CD4-positive, alpha-beta T cell treated with Interleukin-17A for 4 hours (primary cell): ENCODE measurements at places on chromosomes 5 and 9.

DNA sequence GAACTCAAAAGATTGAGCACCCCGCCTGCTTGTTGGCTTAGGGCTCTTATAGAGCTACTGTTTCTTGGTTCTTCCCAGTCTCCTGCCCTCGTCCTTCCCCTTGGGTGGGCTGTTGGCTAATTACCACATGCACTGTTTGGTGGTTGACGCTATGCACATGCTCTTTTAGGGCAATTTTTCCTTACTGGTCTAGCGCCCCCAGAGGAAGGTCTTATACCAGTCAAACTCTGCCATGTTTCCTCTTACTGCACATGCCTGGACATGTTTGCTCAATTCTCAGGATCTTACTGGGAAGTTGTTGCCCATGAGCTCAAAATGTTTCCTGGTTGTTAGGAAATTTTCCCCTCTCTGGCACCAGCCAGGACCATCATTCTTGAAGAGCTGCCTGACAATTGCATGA is 101.9 kb downstream of the SLC28A3 start:
- DNase-seq, result no peak

GRCh38 chr9:113940077-113940476 is 64.0 kb downstream of the ZNF618 start:
- DNase-seq, result no peak

- no peak for DNase-seq
These were observed 7.2 kb downstream of the KDM4C start for GRCh38 chr9:6764950-6765349.

GRCh38 chr9:109923471-109923760 is 143.4 kb downstream of the PALM2AKAP2 start:
- DNase-seq, result no peak

DNA sequence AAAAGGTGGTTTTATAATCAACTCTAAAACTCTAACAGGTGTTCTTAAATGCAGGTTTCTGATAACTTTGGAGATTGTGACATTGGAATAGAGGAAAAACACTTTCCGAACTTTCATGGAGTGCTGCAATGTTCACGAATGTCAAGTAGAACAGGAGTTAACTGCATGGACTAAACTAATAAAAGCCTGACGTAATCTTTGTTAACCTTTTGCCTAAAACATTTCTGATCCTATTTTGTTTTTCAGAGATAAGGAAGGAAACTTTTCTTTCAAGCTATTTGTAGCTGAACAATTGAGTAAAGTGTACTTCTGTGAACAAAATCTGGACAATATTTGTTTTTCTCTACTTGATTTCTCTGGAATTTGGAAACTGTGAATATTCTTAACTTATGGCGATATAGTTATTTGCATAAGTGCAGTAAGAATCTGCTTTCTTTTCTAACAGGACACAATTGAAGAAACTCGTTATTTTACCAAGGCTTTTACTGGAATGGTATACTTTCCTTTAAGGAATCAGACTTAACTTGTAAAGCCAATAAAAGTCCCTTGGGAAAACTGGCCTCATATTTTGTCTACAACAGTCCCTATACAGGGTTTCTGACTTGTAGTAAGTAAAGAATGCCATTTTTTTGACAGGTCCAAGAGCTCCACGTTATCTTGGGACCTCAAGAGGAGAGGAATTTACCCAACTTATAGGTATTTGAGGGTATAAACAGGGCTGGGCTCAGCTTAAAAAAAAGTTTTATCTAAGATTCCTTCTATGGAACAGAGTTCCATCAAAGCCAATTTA is 154.7 kb downstream of the NXNL2 start:
- DNase-seq, result no peak

DNA sequence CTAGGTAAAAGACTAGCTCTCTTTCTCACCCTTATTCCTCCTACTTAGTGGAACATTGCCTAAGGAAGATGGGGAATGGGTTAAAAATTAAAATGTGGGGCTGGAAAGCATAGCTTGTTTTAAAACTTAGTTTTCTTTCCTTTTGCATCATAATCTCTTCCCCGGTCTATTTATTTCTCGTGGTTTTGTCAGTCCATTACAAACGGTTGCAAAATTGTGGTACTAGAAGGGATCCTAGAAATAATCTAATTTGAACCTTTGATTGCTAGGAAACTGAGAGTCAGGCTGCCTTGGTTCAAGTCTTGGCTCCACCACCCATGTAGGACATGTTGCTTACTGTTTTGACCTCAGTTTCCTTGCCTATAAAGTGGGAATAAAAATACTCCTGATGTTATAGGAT is 1.3 kb downstream of the IL31RA start:
- no peak for DNase-seq

DNA sequence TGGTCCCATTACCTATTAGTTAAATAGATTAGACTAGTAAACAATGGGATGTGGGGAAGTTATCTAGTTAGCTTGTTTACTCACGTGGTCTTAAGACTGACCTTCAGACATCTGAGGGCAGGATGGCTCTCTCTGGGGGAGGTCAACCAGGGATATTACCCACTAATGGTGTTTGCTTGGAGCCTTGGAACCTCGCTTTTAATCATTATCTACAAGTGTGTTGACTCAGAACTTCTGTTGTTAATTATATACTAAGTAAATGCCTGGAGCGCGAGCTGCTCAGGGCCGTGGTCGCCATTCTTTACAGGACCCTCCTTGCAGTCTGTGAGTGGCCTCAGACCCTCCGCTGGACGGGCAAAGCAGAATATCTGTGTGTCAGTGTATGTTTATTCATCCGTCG is 48.5 kb upstream of the ZNF354A start:
- no peak for DNase-seq

DNA sequence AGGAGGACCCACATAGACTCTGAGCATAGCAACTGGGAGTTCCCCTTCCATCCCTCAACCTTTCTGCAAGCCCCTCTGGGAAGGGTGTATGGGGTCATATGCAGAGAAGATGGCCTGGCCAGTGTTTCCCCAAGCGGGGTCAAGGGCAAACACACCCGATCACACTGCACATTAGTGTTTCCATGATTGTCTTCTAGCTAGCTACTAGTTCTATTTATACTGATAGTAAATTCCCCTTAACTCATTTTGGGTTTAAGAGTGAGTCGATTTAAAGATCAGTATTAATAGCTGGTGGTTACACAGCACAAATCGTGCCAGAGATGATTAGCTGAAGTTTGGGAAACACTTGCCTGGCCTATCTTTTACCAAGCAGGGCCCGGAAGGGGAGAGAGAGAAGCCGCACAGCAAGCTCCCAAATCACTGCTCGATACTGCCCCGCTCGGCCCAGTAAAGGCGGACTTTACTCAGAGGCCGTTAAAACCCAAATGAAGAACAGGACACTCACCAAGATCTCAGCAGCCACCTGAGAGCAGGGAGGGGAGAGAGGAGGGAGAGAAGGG is 29.4 kb upstream of the TNIP1 start:
- no peak for DNase-seq

- no peak for DNase-seq
These were observed 216.5 kb downstream of the MCTP1 start for GRCh38 chr5:95068289-95068910.

- DNase-seq, result peak; percentile 42
These were observed 1.7 kb upstream of the ZSWIM6 start for GRCh38 chr5:61330341-61330844.

DNA sequence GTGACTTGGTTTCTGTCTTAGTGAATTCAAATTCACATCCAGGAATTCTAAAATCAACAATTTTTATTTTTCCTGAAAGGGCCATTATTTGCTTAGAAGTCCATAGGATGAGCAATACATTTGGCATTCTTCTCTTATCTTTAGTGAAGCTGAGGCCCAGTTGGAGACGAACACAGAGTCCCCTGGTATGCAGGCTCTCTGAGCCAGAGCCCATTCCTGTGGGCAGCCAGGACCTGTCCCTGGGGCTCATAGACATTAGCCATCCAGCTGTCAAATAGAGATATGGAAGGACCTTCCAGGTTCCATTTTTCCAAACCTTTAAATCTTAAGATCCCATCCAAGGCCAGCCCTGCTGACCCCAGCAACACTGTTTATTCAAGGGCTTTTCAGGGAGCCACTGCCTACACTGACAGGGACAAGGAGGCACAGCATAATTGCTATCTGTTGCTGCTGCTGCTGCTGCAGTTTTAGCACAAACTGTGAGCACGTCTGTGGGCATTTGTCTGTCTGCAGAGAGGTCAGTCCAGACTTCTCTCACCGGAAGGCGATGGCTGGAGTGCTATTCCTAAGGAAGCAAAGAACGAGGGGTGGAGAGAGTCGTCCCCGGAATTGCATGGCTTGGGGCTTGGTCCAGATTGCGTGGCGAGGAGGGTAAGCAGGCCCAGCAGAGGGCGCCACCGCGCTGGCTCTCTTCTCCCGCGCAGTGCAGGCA is 639.0 kb downstream of the CCDC171 start:
- DNase-seq, result no peak

DNA sequence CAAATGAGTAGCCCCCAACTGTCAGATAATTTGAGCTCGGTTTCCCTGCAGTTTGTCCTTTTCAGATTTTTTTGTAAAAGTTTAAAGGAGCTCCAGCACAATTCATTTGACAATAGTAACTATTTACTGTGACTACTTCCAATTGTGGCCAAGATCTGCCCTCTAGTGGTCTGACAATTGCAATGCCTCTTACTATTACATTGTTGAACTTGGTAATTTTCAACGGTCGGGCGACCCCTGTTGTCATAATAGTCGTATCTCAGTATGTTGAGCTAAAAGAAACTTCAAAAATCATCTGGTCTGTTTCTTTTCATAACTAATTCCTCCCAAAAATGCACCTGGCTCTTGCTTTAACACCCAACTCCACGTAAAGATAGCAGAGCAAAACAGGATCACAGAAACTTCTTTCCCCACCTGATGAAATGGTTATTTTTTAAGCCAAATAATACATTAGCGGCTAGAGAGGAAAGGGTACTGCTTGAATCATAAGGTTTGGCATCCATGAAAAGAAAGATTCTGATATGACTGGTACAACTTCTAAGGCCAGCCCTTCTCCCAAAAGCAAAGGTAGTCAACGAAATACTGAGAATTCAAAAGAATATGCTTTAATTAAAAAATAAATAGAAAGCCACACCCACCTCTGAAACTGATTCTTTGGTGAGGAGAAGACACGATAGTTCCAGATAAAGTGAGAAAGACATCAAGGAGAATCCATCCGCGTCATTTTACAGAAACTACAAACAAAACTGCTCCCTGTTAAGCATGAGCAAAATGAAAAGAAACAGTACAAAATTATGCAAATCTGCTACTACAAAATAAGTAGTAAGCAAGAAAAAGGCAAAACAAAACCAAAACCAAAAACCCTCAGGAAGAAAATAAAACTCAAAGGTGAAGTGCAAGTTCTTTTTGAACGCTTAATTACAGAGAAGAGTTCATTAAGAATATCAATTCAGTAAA is 76.9 kb upstream of the HTR4 start:
- peak; percentile 74 for DNase-seq

GRCh38 chr5:127426661-127427060 is 90.8 kb upstream of the PRRC1 start:
- no peak for DNase-seq

DNA sequence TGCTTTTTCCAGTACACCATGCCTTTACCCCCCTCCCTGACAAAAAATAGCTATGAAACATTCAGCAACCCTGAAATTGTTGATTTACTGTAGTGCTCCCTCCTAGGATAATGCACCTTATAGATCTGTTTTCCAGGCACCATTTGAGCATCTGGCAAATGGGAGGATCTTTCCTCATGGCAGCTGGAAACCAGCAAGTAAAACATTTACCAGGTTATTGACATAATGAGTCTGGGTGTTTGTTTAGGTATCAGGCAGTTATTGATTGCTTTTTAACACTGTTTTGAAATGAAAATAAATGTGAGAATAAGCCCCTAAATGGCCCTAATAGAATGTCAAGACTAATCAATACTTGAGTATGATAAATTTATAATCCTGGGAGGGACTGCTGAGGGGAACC is 57.3 kb upstream of the KLF4 start:
- DNase-seq, result no peak

DNA sequence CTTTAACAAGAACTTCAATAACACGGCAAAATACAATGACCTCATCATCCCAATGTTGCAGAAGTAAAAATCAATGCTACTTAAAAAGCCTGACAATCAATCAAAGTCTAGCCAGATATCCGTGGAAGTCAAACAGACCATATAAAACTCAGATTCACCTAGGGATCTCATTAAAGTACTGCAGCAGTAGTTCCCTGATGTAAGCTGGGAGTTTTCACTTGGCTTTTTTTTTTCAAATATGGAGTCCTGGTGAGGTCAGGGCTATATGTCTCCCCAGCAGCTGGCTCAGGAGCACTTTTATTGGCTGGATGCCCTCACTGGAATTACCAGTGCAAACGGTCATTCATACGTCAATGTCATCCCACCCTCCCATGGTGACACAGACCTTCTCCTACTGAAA is 220.6 kb upstream of the SLC30A5 start:
- no peak for DNase-seq

DNA sequence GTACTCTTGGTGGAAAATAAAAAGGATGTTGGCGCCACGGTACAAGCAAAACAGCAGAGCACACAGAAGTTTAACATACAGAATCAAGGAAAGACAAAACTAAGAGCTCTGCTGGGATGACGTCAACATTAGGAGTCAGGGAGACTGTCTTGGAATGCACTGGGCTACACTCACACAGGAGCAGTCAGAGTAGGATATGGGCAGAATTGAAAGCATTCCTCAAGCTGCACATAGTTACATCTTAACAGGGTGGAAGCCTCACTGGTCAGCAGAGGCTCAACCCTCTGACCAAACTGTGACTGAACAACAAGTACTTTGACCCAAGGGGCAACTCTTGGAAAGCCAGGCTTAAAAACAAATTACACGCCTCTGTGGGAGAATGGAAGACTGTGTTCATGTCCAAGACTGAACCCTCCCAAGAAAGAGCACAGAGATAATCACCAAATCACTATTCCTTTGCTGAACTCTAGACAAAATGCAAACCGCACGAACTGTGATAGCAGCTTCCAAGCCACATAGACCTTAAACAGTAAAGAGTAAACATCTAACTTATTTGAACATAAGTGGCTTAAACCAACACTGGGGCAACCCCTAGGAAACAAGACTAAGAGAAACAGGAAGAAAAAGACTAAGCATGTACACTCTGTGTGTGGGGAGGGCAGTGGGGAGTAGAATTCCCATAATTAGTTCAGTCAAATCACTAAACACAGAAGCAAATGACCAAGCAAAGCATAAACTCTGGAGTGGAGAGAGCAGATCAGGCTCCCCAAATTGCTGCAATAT is 772.7 kb downstream of the PRELID2 start:
- DNase-seq, result no peak

GRCh38 chr5:59020611-59021285 is 437.9 kb downstream of the RAB3C start:
- DNase-seq, result peak; percentile 25

DNA sequence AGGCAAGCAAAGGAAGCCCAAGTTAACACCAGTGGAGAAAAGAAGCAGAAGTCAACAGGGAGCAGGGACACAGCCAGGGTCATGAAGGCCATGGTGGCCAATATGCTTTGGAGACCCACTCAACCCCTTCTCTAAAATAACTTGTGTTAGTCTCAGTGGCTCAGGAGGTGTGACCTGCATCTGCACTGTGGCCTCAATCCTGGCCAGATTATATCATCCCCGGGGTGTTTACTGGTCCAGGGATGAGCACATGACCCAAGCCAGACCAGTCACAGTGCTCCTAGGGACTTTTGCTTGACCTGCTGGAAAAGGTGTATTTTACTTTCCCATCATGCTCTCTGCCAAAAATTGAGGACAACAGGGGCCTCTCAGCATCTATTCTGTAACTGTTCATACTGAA is 105.2 kb downstream of the DPYSL3 start:
- DNase-seq, result no peak
